ENCODE measurements at places on chromosomes 6 and 20.

DNA sequence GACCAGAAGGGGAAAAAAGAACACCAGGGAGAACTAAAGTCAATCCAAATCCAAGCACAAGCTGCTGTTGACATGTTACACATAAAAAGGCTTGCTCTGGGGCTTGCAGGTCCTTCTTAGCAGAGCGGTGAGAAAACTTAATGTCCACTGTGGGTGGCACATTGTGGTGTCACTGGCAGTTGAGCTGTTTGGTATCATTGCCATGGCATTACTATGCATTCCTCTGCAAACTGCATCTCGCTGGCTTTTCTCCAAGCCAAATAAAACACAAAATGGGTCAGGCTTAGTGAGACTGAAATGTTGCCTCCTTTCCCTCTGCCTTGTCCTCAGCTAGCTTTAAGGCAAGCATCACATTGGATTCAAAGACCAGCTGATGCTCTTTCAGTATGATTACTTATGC, 40.9 kb downstream of the LY86 start:
- peak; percentile 69 for DNase-seq

DNA sequence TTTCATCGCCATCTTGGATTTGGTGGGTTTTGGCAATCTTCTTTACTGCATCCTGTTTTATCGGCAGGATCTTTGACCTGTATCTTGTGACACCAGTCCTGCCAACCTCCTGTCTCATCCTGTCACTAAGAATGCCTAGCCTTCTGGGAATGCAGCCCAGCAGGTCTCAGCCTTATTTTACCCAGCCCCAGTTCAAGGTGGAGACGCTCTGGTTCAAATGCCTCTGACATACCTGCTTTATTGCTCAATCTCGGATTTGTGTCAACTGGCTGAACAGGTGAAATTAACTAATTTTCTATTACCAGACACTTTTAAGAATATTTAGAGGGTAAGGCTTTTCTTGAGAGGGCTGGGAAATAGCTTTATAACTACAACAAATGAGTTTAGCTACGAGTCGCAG, 102.5 kb downstream of the SASH1 start:
- DNase-seq: no peak

DNA sequence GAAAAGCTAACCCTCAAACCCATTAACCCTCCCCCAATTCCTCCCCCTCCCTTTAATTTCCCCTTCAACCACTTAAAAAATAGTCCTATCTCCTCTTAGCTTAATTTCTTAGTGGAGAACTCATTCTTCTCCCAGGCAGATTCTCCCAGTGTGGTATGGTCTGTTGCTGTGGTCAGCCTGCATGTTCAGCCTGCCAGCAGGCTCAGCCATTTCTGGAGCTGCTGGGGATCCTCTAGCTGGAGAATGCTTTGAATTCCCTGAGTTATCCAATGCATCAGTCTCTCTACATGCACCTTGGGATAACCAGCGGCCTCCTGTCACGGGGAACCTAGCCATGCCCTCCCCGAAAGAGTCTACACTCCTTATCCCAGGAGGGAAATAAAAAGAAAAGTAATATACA, 375.4 kb upstream of the RSPO3 start:
- DNase-seq: no peak

DNA sequence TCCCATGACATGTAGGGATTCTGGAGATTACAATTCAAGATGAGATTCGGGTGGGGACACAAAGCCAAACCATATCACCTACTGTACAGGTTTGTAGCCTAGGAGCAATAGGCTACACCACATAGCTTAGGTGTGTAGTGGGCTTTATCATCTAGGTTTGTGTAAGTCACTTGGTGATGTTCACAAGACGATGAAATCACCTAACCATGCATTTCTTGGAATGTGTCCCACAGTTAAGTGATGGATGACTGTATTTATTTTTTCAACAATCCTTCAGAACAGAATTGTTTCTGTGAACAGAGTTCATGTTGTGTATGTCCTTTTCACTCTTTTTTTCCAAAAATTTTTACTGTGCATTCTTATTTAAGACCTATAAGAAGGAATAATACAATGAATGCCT, 76.1 kb downstream of the DTD1 start:
- DNase-seq: no peak

- DNase-seq: no peak
Measured at GRCh38 chr6:168607272-168608112, 166.5 kb downstream of the SMOC2 start.

- no peak for DNase-seq
Measured at GRCh38 chr20:61758564-61759200, 307.0 kb downstream of the TAF4 start.

DNA sequence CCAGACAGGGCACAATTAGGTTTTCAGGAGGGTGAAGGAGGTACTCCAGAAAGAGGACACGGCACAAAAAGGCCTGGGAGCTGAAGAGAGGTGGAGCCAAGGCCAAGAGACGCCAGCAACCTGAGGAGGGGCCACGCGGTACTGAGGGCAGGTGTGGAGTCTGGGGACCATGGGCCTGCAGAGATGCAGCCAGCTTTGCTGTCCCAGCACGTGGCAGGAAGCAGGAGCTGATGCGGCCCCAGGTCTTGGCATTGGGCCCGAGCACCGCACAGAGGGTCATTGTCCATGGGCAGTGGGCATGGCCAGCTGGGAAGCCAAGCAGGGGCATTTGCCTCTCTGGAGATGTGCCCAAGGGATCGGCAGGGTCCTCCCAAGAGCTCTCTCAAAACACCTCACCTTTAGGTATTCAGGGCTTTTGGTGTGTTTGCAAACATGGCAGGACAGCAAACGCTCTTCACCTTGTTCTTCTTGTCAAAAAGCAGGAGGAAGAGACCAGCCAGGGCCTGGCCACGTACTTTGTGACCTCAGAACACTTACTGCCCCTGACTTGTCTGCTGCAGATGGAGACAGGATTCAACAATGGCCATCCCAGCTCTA, 1.4 kb upstream of the BPIFB1 start:
- no peak for DNase-seq

DNA sequence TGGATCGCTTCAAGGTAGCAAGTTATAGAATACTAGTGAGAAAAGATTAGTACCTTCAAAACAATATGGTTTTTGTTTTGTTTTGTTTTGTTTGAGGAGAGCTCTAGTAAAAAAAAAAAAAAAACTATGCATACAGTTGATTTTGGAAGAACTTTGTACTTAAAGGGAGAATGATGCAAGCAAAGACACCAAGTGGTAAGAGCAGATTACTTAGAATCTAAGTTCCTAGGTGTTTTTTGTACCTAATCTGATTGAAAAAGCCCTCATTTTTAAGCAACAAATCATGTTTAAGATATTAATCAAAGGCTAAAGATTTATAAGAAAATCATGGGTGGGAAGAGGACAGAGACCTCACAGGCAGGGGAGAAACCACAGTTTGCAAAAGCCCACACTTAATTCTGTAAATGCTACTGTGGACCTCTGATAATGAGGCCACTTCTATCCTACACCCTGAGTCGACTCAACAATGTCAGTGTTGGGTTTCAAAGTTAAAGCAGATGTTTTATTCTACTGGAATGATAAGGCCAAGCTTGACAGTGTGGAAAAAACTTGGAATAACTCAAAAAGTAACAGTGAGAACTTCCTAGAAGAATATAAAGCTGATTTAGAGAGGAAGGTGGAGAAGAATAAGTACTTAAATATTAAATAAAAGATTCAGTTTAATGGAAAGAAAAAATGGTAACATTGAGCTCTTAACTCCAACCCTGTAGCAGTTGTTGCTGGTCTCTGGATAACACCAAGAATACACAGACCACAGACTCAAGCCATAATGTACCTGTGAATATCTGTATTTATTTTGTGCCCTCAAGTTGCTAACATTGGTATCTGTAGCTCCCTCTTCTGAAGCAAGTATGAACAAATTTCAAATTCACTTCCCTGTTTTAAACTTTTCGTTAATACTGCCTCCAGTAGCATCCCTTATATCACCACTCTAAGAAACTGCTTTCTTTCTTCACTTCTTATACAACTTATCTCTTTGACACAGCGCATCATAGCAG, 1047.8 kb downstream of the EPHA7 start:
- no peak for DNase-seq

DNA sequence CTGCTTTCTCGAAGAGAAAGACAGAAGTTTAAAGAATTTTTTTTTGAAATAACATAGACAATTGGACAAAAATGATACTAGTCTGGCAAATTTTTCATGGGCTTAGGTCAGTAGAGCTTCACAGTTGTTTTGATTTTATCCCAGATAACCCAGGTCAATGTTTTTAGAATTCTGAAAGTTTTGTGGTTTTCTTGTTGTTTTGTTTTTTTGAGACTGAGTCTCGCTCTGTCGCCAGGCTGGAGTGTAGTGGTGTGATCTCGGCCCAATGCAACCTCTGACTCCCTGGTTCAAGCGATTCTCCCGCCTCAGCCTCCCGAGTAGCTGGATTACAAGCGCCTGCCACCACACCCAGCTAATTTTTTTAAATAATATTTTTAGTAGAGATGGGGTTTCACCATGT, 22.8 kb downstream of the KIF13A start:
- no peak for DNase-seq

DNA sequence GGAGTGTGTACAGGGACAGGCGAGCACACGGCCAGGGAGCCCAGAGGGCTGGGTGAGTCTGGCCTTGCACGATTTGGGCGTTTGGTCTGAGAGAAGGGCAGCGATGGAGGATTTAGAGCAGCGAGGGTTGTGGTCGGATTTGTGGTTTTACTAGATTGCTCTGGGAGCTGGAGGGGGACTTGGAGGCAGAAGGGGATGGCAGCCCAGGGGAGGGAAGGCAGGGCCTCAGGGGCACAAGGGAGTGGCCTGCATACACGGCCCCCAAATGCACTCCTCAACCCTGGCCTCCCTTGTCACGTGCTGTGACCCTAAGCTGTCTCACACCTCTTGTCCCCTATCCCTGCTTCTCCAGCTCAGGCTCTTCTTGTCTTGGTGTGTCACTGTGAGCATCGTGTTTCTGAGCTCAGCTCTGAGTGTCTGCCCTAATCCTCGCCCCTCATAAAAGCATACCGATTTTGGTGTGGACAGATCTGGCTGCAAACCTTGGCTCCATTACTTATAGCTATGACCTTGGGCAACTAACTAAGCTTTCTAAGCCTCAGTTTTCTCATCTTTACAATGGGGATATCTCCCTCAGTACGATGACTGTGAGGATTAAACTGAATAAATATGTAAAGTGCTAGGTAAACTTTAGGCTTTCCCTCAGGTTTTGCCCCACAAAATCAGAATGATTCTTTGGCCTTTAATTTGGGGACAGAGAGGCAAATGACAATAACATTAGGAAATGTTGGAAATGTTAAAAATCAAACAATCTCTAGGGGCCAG, 120.1 kb upstream of the ARMC2 start:
- no peak for DNase-seq

Data from NCI-H1694 treated with DMSO at 0.1 percent for 48 hours (cell line).